Vagina (tissue), 2 donors: ENCODE measurements at places on chromosomes 4 and X. TPM values are rescaled to one million over a fixed set of nuclear protein-coding genes. Genes with fewer than 3 reads are reported as not detected.

The SLITRK2 gene
- 0.49 TPM for total RNA-seq

The NHS gene
- 8.3 TPM for total RNA-seq

The CT45A10 gene
- total RNA-seq: not detected

The NUDT10 gene
- 15.5 TPM for total RNA-seq

The PRPS2 gene
- 45.2 TPM for total RNA-seq

The PSAPL1 gene
- total RNA-seq: not detected

The RASL11B gene
- 9.3 TPM for total RNA-seq

The NIPAL1 gene
- 8.1 TPM for total RNA-seq

The ADH7 gene
- 11.8 TPM for total RNA-seq

The FREM3 gene
- not detected for total RNA-seq

The RNF128 gene
- total RNA-seq: 5.6 TPM

DNA sequence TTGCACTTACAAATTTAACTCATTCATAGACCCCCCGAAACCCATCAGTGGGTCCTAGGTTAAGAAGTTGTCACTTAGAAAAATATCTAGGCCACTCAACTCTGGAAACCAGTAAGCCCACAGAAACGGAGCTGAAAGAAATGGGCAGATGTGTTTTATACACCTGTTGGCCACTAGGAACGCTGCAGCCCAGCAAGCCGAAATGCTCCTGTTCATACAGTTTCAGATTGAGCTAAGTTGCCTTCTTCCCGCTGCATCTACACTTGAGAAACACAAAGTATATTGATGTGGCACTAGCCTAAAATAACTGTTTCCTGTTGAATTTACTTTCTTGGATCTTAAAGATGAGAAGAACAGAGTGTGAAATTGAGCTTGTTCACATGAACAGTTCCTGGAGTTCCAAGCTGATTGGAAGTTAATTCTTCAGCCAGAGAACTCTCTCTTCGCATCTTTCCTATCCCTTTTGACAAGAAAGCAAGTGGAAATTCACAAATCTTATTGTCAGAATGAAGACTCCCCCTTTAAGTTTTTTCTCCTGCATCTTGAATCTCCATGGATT, 174.1 kb downstream of the RBMX2 start:
- no peaks in the 10 kb centered on the region for H3K36me3 ChIP-seq
- DNase-seq: no peak
- H3K27ac ChIP-seq: no peak overlapping the region
- no peaks in the 10 kb centered on the region for H3K27me3 ChIP-seq
- no peak overlapping the region for H3K4me3 ChIP-seq

- H3K4me1 ChIP-seq: no peaks in the 10 kb centered on the region
- DNase-seq: no peak
- H3K4me3 ChIP-seq: no peak overlapping the region
- no peaks in the 10 kb centered on the region for H3K27me3 ChIP-seq
- no peak overlapping the region for H3K27ac ChIP-seq
- no peaks in the 10 kb centered on the region for H3K36me3 ChIP-seq
These were observed 39.5 kb downstream of the TMEM165 start for GRCh38 chr4:55435141-55435841.

DNA sequence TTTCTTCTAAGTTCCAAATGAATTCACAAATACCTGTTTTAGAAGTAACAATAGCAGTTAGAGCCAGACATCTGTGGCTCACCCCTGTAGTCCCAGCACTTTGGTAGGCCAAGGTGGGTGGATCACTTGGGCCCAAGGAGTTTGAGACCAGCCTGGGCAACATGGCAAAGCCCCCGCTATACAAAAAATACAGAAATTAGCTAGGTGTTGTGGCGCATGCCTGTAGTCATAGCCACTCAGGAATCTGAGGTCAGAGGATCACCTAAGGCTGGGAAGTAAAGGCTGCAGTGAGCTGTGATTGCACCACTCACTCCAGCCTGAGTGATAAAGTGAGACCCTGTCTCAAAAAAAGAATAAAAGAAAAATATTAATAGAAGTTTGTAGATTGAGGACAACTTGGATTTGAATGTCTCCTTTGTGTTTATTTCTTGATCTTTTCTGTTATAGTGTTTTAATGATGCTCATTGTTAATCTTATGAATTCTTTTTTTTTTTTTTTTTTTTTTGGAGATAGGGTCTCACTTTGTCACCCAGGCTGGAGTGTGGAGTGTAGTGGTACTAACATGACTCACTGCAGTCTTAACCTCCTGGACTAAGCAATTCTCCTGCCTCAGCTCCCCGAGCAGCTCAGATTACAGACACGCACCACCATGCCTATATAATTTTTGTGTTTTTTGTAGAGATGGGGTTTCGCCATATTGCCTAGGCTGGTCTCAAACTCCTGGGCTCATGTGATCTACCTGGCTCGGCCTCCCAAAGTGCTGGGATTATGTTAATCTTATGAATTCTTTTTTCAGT, 30.7 kb upstream of the RAPGEF2 start:
- peaks cover 7% of the 10 kb centered on the region for H3K4me1 ChIP-seq
- H3K36me3 ChIP-seq: no peaks in the 10 kb centered on the region
- H3K27ac ChIP-seq: no peak overlapping the region
- DNase-seq: no peak

- H3K4me3 ChIP-seq: no peak overlapping the region
- no peak for DNase-seq
- H3K4me1 ChIP-seq: no peaks in the 10 kb centered on the region
- no peak overlapping the region for H3K27ac ChIP-seq
These were observed 127.5 kb upstream of the GIMD1 start for GRCh38 chr4:106496061-106496460.

- H3K4me3 ChIP-seq: no peak overlapping the region
- H3K36me3 ChIP-seq: no peaks in the 10 kb centered on the region
- H3K27me3 ChIP-seq: no peaks in the 10 kb centered on the region
- H3K4me1 ChIP-seq: no peaks in the 10 kb centered on the region
- no peak overlapping the region for H3K27ac ChIP-seq
- DNase-seq: no peak
These were observed 6.5 kb downstream of the PLCXD1 start for GRCh38 chrX:287670-288069.

GRCh38 chrX:46386511-46386910, 158.7 kb downstream of the ZNF674 start:
- H3K4me1 ChIP-seq: no peaks in the 10 kb centered on the region
- no peak overlapping the region for H3K4me3 ChIP-seq
- no peaks in the 10 kb centered on the region for H3K36me3 ChIP-seq
- no peak overlapping the region for H3K27ac ChIP-seq

- H3K36me3 ChIP-seq: no peaks in the 10 kb centered on the region
- H3K4me3 ChIP-seq: no peak overlapping the region
- H3K27me3 ChIP-seq: no peaks in the 10 kb centered on the region
- no peak for DNase-seq
These were observed 80.6 kb downstream of the COMMD8 start for GRCh38 chr4:47382846-47383360.

- H3K4me1 ChIP-seq: no peaks in the 10 kb centered on the region
- H3K36me3 ChIP-seq: no peaks in the 10 kb centered on the region
- H3K27me3 ChIP-seq: no peaks in the 10 kb centered on the region
- H3K4me3 ChIP-seq: no peak overlapping the region
These were observed 78.8 kb upstream of the BANK1 start for GRCh38 chr4:101711590-101712260.

DNA sequence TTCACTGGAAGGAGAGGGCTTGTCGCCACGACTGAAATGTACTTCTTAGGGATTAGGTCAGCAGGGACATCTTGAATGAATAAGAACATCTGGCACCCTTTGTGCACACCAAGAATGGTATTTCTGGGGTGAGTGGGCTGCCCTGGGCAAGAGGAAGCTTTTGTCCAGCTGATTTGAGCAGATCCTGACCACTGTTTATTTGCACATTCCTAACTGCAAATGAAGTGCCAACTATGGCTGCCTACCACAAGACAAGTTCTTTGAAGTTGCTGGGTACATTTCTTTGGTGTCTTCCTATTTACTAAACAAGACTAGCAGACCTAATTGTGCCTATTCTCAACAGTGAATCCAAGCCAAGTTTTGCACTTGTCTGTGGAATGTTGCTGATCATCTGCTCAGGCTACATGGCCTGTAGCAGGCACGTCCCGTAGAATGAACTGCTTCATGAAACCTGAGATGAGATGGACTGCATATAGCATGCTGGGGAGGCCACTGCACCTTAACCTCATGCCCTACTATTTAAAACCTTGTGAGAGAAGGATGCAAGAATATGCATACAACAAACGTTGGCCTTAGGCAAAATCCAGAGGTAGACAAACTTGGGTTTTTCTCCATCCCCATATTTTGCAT, 45.0 kb downstream of the PIR start:
- no peaks in the 10 kb centered on the region for H3K27me3 ChIP-seq
- no peak overlapping the region for H3K27ac ChIP-seq

DNA sequence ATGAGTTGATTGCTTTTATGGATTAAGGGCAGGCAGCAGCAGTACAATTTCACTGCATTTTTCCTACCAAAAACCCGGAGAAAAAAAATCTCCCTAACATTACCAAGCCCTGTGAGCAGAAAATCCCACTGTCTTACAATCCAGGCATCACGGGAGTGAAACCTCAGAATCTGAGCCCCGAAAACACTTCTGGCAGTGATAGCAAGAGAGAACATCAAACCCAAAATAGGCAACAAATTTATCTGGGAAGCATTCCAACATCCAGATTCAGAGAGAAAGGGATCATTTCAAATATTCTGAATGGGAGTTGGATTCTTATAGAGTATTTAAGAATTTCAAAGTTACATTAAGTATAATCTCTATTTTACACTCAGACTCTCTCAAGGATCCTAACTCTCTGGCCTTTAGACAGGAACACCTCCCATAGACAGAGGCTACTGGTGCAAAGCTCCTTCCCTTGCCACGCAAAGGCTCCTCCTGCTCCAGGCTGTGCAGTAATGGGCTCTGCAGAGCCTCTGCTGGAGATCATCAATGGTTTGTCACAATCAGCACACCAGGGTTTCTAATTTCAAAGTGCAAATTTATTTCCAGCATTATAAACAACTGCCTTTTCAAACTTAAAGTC, 256.9 kb downstream of the PARM1 start:
- H3K4me3 ChIP-seq: no peak overlapping the region
- no peak for DNase-seq
- H3K36me3 ChIP-seq: no peaks in the 10 kb centered on the region

DNA sequence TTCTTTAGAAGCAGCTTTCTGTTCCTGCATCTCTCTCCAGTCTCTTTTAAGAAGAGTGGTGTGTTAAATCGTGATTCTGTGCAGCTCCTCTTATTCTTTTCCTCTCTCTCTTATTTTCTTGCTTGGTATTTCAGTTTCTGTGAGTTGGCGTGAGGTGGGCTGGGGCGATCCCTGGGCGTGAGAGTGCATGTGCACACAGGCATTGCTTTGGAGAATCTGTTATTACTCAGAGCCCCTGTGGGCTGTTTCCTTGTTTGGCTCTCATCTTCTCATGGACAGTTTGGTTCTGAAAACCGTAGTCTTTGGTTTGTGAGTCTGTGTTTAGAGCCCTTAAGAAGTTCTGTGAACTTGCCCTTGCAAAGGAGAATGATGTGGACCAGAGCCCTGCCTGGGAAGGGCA, 97.2 kb upstream of the CLNK start:
- no peak overlapping the region for H3K4me3 ChIP-seq
- no peak overlapping the region for H3K27ac ChIP-seq
- no peaks in the 10 kb centered on the region for H3K27me3 ChIP-seq
- no peak for DNase-seq
- H3K36me3 ChIP-seq: no peaks in the 10 kb centered on the region
- no peaks in the 10 kb centered on the region for H3K4me1 ChIP-seq

DNA sequence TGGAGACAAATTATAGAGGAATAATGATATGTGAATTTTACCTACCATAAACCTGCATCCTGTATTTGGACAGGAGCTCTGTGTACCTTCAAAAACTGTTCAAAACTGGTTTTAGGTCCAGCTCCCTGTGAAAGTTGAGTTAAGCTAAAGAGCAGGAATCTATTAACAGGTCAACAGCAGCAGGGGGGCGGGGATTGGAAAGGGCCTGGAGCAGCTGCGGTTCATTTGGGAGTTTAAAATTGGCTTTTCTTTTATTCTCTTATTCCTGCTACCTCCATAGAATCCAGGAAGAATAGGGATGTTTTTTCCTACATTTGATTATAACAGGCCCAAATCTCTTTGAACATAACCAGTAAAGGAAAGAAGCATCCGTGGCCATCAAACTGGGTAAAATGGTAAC, 23.8 kb downstream of the SHROOM3 start:
- H3K36me3 ChIP-seq: no peaks in the 10 kb centered on the region
- DNase-seq: no peak
- H3K27ac ChIP-seq: no peak overlapping the region
- no peaks in the 10 kb centered on the region for H3K4me1 ChIP-seq
- H3K4me3 ChIP-seq: no peak overlapping the region

DNA sequence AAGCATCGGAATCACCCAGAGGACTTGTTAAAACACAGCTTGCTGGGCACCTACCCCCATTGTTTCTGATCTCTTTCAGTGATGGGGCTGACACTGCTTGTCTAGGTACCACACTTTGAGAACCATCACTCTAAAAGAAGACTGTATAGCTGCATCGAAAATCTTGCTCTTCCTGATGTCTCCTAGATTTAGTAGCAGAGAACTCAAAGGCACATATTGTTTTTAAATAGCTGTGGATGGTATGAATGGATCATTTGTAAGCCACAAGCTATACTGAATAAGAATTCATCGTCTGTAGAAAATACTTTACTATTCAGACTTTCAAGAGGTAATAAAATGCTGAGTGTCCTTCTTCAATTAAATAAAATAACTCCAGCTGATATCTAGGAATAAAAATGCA, 405.4 kb downstream of the ANKRD50 start:
- no peaks in the 10 kb centered on the region for H3K27me3 ChIP-seq
- H3K4me3 ChIP-seq: no peak overlapping the region
- no peaks in the 10 kb centered on the region for H3K36me3 ChIP-seq
- DNase-seq: no peak
- no peak overlapping the region for H3K27ac ChIP-seq
- peaks cover 4% of the 10 kb centered on the region for H3K4me1 ChIP-seq

GRCh38 chr4:18167831-18168230, 146.3 kb upstream of the LCORL start:
- H3K4me1 ChIP-seq: no peaks in the 10 kb centered on the region
- no peak overlapping the region for H3K4me3 ChIP-seq
- H3K36me3 ChIP-seq: no peaks in the 10 kb centered on the region

- H3K27me3 ChIP-seq: no peaks in the 10 kb centered on the region
- peaks cover 47% of the 10 kb centered on the region for H3K4me1 ChIP-seq
- H3K4me3 ChIP-seq: peak overlapping the region; percentile 56
- DNase-seq: no peak
- peak overlapping the region; percentile 95 for H3K27ac ChIP-seq
These were observed 122.4 kb upstream of the NAP1L5 start for GRCh38 chr4:88819818-88820697.

GRCh38 chr4:90994851-90995574, 867.8 kb downstream of the CCSER1 start:
- no peaks in the 10 kb centered on the region for H3K36me3 ChIP-seq
- H3K4me1 ChIP-seq: no peaks in the 10 kb centered on the region
- no peak for DNase-seq
- no peak overlapping the region for H3K4me3 ChIP-seq
- H3K27me3 ChIP-seq: no peaks in the 10 kb centered on the region
- H3K27ac ChIP-seq: no peak overlapping the region

DNA sequence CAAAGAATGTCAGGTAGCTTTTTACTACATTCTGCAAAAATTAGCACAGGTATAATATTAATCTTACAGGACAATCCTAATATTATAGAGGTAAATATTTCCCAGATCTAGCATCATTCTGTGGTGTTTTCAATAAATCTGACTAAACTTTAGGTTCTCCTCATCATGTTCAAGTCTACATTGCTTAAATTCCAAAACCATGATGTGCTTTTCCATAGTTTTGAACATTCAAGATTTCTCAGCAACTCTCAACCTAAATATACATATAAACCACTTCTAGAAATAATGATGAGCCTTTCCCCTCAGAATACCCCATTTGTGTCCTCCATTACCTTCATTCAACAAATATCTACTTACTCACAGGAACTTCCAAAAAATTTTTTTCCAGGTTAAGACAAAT, 23.1 kb downstream of the EIF4E start:
- H3K27me3 ChIP-seq: no peaks in the 10 kb centered on the region
- no peak overlapping the region for H3K4me3 ChIP-seq
- no peak for DNase-seq
- H3K27ac ChIP-seq: no peak overlapping the region
